ENCODE measurements at places on chromosomes 16 and 17. TPM values are rescaled to one million over a fixed set of nuclear protein-coding genes. Genes with fewer than 3 reads are reported as not detected.

The TEKT1 gene
- total RNA-seq: not detected

DNA sequence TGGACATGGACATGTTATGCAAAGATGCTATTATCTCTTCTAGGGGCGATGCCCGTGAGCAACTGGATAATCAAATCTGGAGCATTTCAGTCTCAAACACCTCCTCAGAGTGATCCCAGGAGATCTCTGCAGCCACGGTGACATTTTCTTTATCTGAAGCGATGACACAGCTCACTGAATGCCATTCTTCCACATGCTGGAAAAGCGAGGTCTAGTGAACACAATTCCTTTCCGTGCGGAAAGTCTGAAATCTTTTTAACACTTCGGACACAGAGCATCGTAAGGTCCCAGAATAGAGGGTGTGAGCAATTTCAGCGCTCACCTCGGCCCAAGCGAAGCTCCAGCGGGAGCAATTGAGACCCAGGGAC is 531 bp upstream of the HASPIN start:
- no peak for DNase-seq

- DNase-seq: no peak
These were observed 3.6 kb downstream of the NDUFAF8 start for GRCh38 chr17:81242421-81243332.

The IRF8 gene
- total RNA-seq: 27.8 TPM

GRCh38 chr16:89033304-89033703 is 56.3 kb upstream of the CBFA2T3 start:
- no peak for DNase-seq
